Stimulated activated CD8-positive, alpha-beta memory T cell treated with anti-CD3 and anti-CD28 coated beads, Interleukin-7, amount 100 ng/mL, for 1 hour (primary cell): ENCODE measurements at places on chromosomes 7 and 10.

DNA sequence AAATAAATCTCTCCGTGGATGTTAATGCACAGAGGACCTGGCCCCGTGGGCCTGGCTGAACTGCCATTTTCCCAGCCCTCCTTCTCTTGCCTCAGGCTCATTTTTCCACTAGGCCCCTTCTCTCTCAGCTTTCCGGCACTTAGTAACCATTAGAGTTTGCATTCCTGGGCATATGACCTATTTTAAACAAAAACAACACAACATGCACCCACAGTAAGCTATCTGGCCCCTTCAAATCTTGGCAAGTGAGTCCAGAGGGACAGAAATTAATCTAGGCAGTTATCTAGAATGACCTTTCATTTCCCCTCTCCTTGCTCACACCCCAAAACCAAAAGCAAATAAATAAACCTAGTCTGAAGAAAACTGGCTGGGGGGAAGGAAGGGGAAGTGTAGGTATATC is 11.7 kb downstream of the FBXW4 start:
- no peak for DNase-seq

DNA sequence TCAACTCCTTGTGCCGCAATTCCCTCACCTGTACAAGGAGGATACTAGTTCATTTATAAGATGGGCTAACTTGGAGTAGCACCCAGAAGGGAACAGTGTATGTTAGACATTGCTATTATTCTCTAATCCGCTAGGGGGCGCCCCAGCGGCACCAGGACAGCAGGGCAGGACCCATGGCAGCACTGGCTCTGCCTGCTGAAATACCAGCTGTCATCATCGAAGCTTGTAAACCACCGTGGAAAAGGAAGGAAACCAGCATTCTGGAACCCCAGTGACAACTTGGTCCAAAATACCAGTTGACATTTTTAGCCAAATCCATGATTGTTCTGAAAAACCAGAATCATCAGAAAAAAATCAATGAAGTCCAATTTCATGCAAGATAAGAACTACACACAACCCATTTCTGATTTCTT is 134.4 kb downstream of the ITGA8 start:
- no peak for DNase-seq

GRCh38 chr10:121732172-121732571 is 133.9 kb upstream of the FGFR2 start:
- DNase-seq = no peak

GRCh38 chr7:37016064-37016878 is 292.0 kb upstream of the AOAH start:
- no peak for DNase-seq

DNA sequence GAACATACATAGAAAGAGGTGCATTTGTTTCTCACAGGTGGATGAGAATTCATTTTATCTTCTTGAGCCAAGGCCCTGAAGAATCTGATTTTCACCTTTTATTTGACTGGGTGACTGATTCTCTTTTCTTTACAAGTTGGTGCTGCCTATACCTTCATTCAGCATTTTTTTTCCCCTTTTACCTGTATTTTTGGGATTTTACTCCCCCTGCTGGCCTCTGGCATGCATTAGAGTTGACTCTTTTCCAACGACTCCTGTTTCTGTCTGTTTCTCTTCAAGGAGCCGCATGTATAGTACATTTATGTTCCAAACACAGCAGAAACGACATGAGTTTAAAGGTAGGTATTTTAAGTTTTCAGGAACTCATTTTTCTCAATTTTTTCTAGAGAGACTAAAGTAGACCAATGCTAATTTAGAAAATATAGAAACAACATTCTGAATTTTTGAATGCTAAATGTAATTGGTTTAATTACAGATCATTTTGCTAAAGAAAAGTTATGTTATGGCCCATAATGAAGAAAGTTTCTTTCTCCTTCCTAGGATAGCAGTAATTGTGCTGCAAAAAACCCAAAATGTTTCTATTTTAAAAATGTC is 149.8 kb upstream of the HDAC9 start:
- DNase-seq = no peak

GRCh38 chr10:11275651-11276050 is 258.0 kb downstream of the CELF2 start:
- no peak for DNase-seq

GRCh38 chr10:99365736-99366135 is 36.6 kb downstream of the CNNM1 start:
- no peak for DNase-seq

GRCh38 chr7:29277436-29278215 is 83.1 kb downstream of the CHN2 start:
- DNase-seq = no peak

- no peak for DNase-seq
Measured at GRCh38 chr7:155396661-155397060, 61.3 kb upstream of the EN2 start.

DNA sequence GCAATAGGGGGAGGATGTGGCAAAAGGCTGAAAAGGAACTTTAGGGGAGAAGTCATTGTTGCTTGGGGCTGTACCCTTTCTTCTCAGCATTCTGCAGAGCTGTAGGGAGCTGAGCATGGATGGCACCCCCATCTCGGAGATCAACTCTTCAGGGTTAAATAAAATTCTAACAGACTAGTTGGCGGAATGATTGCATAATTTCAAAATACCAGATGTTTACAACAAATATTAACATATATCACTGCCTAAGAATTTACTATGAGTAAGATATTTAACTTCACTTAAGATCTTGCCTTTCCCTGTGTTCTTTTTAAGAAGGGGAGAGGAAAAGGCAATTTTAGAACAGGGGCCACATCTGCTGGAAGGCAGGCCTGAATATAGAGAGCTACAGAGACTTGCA is 509 bp upstream of the OR2F1 start:
- DNase-seq = no peak

GRCh38 chr7:24175603-24176002 is 108.4 kb upstream of the NPY start:
- DNase-seq = no peak

GRCh38 chr7:6691609-6692106 is 15.1 kb downstream of the ZNF12 start:
- DNase-seq = no peak

DNA sequence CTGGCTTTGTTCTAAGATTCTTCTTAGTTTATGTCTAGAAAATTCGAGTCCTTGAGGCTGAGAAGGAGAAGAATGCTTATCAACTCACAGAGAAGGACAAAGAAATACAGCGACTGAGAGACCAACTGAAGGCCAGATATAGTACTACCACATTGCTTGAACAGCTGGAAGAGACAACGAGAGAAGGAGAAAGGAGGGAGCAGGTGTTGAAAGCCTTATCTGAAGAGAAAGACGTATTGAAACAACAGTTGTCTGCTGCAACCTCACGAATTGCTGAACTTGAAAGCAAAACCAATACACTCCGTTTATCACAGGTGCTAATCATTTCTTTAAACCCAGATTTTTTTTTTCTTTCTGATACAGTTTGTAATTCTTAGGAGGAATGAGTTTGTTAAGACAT is 6.7 kb downstream of the CEP55 start:
- DNase-seq = no peak

DNA sequence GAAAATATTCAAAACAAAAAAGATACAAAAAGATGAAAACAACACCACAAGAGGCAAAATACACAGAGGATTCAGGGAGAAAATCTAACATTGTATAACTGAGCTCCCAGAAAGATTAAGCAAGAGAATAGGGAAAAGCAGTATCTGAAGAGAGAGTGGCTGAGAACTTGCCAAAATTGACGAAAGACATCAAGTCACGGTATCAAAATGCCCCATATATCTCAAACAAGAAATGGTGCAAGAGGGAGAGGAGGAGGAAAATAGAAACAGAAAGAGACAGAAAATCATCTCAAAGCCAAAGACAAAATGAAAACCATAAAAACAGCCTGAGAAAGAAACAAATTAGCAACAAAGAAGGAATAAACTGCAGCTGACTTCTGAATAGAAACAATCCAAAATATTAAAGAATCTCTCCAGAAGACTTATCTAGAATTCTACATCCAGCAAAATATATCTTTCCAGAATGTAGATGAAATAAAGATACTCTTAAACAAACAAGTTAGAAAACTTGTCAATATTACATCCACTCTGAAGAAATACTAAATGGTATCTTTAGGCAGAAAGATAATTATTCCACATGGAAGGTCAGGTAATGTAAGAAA is 5.5 kb downstream of the USP6NL start:
- no peak for DNase-seq

GRCh38 chr10:86652361-86653202 is 1.8 kb upstream of the OPN4 start:
- no peak for DNase-seq

- DNase-seq = no peak
Measured at GRCh38 chr10:62302760-62303159, 34.1 kb upstream of the RTKN2 start.

GRCh38 chr10:125129076-125129458 is 31.3 kb downstream of the CTBP2 start:
- DNase-seq = no peak

GRCh38 chr10:52517012-52517411 is 202.9 kb downstream of the DKK1 start:
- no peak for DNase-seq

DNA sequence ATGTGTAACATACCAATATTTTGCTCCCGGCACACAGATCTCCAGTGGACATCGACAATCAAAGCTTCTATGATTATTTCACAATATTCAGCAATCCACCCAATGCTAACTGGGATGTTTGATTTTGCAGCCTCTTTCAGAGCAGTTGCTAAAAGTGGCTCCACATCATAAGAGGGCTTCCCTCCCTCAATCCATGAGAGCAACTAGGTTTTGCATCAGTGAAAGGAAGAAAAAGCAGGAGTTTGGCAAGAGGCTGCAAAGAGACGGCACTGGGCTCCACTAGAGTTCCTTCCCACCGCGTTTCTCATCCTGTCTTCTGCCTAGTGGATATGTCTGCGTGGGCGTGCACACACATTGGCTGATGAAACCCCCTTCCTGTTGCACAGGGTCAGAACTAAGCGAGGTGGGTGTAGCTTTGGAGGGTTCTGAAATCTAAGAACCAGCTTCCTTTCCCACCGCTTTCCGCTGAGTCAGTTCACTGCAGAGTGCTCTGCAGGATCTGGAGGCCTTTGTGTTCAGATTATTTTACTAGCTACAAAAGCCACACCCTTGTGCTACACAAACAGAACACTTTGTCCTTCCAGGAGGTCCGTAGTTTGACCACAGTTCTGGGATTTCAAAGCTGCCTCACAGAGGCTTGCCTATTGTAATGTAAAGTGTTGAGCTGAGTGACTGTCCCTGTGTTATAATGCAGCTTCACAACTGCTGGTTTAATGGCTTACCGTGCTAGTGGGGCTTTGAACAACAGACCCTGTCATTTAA is 28.1 kb downstream of the ARL4A start:
- DNase-seq = no peak

GRCh38 chr10:129135624-129136023 is 331.4 kb upstream of the MGMT start:
- DNase-seq = no peak

- no peak for DNase-seq
Measured at GRCh38 chr10:119346095-119346832, 138.9 kb downstream of the GRK5 start.

GRCh38 chr7:111558991-111559390 is 3.3 kb downstream of the IMMP2L start:
- DNase-seq = no peak

- no peak for DNase-seq
Measured at GRCh38 chr7:142934056-142934455, 510 bp upstream of the TRPV5 start.

GRCh38 chr10:93874309-93875031 is 19.3 kb upstream of the SLC35G1 start:
- no peak for DNase-seq

DNA sequence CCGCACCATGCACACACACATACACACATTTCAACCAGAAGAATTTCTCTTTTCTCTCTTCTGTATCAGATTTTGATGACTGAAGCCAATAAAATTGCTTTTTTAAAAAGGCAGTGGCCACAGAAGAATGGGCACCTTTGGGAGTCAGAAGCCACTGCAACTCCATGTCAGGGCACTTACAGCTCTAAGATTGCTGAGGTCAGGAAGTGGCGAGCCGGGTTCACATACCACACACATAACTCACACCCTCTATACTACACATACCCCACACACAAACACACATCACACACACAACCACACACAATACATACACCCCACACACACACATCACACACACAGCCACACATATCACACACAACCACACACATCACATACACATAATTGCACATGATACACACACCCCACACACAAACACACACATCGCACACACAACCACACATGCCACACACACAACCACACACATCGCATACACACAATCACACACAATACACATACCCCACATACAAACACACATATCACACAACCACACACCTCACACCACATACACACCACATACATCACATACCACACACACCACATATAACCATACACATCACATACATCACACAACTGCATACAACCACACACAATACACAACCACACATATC is 31.2 kb downstream of the GPRIN2 start:
- no peak for DNase-seq

GRCh38 chr7:27775782-27776181 is 35.8 kb downstream of the TAX1BP1 start:
- DNase-seq = no peak

DNA sequence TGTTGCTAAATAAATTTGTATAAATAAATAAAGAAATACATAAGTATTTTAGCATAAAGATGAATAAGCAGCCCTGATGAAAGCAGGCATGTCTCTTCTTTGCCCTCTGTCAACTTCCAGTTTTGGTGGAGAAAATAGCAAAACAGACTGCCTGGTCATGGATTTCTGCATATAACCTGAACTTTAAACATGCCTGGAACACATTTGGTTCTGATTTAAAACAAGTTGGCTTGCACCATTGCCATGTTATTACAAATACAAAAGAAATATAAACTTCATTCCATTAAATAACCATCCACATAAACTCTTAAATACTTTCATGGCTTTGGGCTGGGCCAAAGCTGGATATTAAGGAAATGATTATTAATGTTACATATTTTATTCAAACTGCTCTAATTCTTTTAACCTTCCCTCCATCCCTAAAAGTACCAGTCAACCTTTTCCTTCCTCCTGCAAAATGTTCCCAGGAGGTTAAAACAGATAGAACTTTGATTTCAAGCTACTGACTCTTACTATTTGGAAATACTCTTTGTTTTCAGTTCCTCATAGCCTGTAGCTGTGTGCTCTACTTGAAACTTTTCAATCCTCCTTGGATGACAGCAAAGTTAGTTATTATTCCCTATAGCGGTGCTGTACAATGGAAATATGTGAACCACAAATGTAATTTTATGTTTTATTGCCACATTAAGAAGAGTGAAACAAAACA is 96.3 kb downstream of the BICC1 start:
- DNase-seq = no peak
